ENCODE measurements at places on chromosomes 16 and 17. TPM values are rescaled to one million over a fixed set of nuclear protein-coding genes. Genes with fewer than 3 reads are reported as not detected.

- no peak for DNase-seq
Measured at GRCh38 chr16:3561626-3562025, 15.6 kb downstream of the NLRC3 start.

- DNase-seq, result no peak
Measured at GRCh38 chr16:66926961-66927436, 1.7 kb upstream of the RRAD start.

DNA sequence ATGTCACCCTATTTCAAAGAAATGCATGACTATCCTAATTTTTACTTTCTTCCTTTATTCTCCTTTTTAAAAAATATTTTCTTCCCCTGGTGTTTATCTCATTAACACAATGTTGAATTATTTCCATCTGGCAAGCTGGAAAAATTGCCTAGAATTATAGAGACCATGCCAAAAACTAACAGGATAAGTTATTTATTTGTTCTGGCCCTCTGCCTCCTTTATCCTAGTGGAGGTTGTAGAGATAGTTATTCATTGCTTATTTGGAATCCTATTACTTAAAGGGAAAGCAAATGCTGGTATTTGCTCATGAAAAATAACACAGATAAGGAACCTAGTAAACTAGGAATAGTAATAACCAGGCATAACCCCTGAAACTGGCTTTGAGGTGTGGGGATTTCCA lies 684.9 kb upstream of the KIF2B start:
- DNase-seq, result no peak

DNA sequence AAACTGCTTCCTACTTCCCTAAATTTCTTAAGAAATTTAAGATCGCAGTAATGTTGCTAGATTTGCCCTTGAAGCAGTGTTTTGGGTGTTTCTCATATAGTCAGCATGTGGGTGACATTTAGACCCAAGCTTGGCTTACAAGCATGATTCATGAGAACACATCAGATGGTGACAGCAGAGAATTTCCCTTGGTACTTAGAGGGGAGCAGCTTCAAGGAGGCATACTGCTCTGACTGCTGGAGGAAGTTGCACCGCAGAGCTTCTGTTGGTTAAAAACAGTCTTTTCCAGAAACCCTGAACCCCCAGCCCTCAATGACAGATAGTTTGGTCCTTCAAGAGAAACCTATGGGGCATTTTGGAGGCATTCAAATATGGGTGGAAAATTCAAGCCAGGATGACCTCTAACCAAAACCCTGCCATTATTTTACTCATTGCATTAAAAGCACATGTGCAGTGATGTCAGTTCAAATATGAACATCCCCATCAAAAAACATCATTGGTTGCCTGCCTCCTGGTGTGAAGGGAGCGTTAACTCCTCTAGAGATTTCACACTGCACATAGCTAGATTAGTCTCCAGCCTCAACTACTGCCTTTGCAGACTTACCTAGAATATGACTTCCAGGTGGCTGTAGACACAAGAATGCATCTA lies 201.5 kb upstream of the CACNG5 start:
- peak; percentile 60 for DNase-seq

DNA sequence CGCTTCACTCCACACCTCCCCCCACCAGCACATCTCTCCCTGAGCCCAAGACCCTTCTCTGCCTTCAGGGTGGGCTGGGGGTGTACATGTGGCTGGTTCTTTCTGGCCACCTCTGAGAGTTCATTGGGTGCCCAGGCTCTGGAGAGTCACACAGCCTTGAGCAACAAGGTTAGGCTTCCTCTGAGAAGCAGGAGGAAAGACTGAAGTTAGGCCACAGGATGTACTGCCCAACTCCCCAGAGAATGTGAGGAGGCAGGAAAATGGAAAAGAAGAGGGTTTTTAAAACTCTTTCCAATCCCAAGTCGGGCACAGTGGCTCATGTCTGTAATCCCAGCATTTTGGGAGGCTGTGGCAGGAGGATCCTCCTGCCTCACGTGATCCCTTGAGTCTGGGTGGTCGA lies 7.3 kb downstream of the PCGF2 start:
- no peak for DNase-seq

- no peak for DNase-seq
Measured at GRCh38 chr16:7515543-7515942, 182.9 kb downstream of the RBFOX1 start.

Gene EVI2A
- total RNA-seq, result 42.7 TPM

Gene MT1A
- total RNA-seq, result not detected

Gene SLC52A1
- total RNA-seq, result not detected

Gene G6PC1
- total RNA-seq, result not detected
